Erythroblast (primary cell): ENCODE measurements at places on chromosomes 7 and 10.

DNA sequence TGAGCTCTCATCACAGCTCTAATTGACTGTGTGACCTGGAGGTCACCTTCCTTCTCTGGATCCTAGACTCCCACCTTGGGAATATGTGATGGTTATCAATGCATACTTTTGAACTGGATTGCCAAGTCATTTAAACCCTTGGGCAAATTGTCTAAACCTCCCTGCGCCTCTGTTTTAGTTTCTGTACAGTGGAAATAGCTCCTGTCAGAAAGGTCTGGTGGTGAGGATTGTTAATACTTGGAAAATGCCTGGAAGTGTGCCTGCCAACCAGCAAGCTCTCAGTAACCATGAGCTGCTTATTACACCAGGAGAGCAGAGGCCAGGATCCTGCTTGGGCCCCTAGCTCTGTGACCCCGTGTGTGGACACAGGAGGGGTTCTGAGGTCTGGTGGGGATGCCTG lies 108.7 kb upstream of the PPIF start:
- DNase-seq = no peak

DNA sequence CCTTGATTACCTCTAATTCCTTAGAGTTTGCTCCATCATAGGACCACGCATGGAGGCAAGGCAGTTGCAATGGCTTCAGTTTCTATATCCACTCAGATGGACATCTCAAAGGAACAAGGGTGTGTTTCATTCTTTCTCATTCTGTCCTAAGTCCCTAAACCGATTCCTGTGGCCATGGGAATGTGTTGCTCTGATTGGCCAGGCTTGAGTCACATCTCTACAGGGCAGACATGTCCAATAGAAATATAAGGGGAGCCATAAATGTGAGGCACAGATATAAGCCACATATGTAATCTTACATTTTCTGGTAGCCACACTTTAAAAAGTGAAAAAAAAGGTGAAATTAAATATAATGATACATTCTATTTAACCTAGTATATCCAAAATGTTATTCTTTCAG lies 16.9 kb upstream of the DLD start:
- peak; percentile 25 for DNase-seq

GRCh38 chr7:36638586-36639263 lies 85.6 kb downstream of the AOAH start:
- peak; percentile 4 for DNase-seq

DNA sequence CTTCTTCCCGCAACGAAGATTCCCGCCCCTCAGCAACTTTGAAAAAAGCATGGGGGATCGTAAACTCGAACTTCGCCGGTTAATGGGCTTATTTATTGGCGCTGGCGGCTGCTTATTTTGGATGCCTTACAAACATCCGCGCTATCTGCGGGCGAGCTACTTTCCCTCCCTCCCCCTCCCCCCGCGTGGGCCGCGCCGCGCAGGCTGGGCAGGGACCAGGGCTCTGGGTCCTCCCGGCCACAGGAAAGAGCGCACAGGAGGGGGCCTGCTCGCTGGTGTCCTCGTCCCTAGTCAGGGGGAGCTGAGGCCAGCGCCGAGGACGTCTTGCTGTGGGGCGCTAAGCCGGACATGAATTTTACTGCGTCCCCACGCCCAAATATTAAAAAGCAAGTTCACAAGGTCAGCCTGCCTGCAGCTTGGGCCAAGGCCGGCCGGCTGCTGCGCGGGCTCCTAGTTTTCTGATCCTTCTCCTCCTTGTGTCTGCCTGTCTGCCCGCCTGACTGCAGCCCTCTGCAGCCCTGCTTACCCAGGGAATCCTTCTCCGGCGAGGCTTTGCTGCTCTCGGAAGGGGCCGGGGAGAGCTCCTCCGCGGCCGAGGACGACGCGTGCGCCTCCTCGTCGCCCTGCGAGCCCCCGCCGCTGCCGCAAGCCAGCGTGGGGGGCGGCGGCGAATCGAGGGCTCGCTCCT lies 1.2 kb downstream of the HOXA10 start:
- no peak for DNase-seq

- no peak for DNase-seq
Measured at GRCh38 chr10:110619514-110620397, 24.4 kb upstream of the RBM20 start.

GRCh38 chr10:88008866-88009470 lies 145.5 kb downstream of the PTEN start:
- no peak for DNase-seq

GRCh38 chr7:137297551-137298463 lies 45.7 kb downstream of the PTN start:
- no peak for DNase-seq

GRCh38 chr7:98603399-98603788 lies 13.7 kb upstream of the NPTX2 start:
- DNase-seq = no peak

GRCh38 chr7:99027841-99028240 lies 116.1 kb downstream of the SMURF1 start:
- no peak for DNase-seq

DNA sequence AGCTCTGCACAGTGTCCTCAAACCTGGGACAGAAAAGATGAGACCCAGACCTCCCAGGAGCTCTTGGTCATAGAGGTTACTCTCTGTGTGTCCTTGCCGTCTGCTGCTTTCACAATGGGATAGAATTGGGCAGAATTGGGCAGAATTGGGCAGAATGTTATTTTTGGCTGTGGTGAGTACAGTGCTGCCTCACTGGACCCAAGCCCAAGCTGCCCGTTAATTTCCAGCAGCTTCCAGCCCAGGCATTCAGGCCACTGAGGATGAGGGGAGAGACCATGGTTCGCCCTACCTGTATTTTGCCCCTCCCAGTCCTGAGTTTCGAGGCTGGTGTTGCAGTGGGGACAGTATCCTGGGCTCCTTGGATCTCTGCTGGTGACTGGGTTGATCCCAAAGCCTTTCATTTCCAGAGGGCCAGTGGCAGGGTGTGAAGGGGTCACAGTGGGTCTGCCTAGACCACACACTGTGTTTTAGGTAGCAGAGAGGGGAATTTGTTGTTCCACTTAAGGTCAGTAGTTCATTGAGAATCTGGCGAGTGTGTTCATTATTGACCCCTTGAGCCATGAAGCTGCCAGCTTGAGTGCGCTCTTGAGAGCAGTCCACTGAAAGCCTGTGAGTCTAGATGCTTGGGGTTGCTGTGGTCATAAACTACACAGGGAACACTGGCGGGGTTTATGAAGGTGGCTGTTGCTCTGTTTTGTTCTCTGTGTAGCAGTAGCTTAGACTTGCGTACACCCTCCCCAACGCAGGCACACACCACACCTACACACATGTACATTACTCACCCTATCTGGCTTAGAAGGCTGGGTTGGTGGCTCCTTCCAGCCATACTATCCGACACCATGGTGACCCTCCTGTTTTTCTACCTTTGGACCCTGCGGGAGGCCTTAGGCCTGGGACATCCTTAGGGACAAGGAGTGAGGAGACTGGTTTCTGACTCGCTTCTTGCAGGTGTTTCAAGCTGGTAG lies 23.5 kb downstream of the NACAD start:
- DNase-seq = no peak

GRCh38 chr7:77458786-77459185 lies 42.6 kb upstream of the GSAP start:
- DNase-seq = no peak

GRCh38 chr7:37342688-37343471 lies 105.8 kb downstream of the ELMO1 start:
- peak; percentile 48 for DNase-seq

- no peak for DNase-seq
Measured at GRCh38 chr7:33669251-33669670, 236.1 kb upstream of the BMPER start.

GRCh38 chr7:152059311-152059710 lies 33.8 kb downstream of the GALNT11 start:
- DNase-seq = no peak

- no peak for DNase-seq
Measured at GRCh38 chr10:21726601-21727225, 192.7 kb downstream of the MLLT10 start.

DNA sequence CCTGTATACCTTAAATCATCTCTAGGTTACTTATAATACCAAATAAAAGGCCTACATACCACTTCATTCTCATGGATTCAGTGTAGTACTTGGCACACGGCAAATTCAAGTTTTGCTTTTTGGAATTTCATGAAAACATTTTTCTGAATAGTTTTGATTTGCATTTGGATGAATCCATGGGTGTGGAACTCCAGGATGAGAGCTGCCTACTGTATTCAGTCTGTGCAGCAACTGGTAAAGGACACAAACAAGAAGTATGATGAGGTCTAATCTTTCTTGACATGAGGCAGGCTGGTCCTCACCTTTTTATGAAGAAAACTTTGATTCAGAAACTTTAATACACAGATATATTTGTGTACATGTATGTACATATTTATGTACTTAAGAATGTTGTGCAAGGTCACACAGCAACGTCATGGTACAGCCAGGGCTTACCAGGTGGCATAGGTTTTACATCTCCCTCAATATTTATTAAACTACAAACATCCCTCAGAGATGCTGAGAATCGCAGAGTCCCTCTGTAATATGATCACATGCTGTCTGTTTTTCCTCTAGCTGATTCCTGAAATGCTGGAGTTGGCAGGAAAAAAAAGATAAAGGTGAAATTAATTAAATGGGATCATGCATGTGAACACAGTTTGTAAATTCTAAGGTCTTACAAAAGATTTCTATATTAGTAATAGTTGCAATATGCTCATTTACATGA lies 239.6 kb downstream of the PRKG1 start:
- no peak for DNase-seq

- peak; percentile 85 for DNase-seq
Measured at GRCh38 chr7:4775848-4776623, 613 bp downstream of the AP5Z1 start.

- no peak for DNase-seq
Measured at GRCh38 chr10:108905821-108906220, 1017.5 kb downstream of the XPNPEP1 start.

- no peak for DNase-seq
Measured at GRCh38 chr7:135647755-135648154, 14.6 kb upstream of the STMP1 start.

DNA sequence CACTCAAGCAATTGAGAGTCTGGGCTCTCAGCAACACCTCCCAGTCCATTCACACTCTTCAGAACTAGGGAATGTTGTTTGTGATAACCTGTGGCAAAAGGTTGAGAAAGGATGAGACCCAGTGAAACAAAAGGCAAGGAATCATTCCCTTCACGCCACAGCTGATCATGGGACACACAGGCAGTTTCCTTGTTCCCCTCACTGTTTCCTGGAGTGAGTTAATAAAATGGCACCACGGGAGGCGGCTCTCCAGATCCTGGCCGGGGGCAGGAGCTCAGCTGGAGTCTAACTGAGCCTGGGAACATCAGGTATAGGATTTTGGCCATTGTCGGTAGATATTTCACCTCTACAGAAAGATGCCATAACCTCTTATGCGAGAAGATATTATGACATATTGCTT lies 107.3 kb upstream of the FAM171A1 start:
- no peak for DNase-seq
